ENCODE measurements at places on chromosomes 13 and 19.

DNA sequence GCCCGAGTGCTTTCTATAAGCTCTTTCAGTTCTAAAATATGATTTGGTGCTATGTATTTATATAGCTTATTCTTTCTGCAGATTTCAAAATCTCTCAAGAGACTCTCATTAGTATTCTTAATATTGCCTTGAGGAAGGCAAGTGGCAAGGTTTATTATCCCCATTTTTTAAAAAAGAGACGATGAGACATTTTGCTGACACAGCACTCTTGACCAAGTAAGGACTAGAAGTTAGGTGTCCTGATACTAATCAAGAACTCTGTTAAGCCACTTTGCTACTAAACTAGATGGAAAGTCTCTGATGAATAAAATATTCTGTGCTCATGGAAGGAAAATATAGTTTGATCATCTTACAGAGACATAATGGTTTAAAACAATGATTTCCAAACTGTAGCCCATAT, 164.7 kb downstream of the MZT1 start:
- no peak for DNase-seq

GRCh38 chr19:33406521-33407139, 33.1 kb downstream of the CEBPG start:
- DNase-seq, result no peak

GRCh38 chr19:21856773-21857514, 21.0 kb upstream of the ZNF43 start:
- DNase-seq, result no peak

GRCh38 chr19:10774893-10775292, 57.0 kb downstream of the DNM2 start:
- no peak for DNase-seq

DNA sequence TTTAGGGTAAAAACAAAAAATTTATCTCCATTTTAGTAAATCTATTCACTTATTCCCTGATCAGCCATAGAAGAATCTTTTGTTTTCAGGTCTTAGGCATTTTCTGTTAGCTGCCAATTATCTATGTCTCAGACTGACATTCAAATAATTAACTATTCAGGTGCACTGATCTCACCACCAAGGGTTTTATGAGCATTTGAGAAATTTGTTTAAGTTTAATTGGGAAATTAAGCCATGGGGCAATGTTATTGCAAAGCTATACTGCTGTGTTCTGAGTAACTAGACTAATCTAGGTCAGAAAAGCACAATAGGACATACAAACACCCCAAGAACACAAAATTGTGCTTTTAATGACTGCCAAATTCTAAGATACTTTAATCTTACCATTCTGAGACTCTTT, 210.7 kb upstream of the EDNRB start:
- no peak for DNase-seq
